ELR (cell line): ENCODE measurements at places on chromosomes 1 and 21.

GRCh38 chr1:206706298-206706791 lies 21.6 kb downstream of the MAPKAPK2 start:
- DNase-seq = no peak

DNA sequence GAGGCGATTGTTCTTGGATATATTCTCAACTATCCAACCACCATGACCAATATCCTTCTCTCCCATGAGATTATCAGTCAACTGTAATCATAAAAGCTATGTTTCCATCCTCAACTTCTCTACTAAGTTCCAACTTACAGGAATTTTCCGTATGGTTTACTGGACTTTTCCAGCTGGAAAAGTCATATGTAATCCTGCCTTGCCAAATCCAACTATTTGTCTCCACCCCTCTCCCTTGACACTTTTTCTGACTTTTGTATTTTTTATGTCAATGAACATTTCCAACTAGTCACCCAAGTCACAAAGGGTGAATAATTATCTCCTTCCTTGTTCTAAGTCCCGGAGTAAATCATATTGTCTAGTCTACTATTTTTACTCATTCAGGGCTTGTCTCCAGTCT lies 293.1 kb downstream of the USP25 start:
- no peak for DNase-seq

- DNase-seq = peak; percentile 57
Observed at GRCh38 chr21:21019681-21020080, 21.5 kb downstream of the NCAM2 start.

DNA sequence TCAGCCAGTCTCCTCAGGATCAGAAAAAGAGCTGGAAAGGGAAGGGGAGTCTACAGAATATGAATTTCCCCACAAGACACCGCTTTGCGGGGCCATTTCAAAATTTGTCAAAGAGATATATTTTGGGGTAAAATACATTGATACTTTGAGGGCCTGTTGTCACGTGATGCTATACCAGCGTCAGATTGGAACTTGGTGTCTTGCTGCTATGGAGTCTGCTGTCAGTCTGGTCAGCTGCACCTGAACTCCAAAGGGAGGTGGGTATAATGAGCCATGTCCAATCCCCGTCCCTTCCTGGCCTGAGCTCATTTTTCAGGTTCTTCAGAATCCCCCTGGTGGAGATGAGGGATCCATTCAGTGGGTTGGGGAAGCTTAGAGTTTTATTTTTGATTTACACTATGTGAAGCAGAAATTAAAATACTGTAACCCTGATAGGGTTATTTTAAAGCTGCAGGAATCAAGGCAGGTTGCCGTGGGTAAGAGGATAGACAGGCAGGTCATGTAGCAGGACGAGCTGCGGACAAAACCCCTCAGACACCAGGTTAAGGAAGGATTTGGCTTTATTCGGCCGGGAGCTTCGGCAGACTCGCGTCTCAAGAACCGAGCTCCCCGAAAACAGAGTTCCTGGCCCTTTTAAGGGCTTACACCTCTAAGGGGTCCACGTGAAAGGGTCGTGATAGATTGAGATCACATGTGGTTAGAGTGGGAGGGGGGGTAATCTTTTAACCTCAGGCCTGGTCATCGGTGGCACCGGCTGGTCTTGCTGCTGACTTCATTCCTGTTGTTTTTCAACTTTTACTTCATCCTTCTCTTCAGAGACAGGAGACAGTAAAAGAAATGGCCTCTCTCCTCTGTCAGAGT lies 2.2 kb upstream of the POFUT2 start:
- DNase-seq = peak; percentile 58

- DNase-seq = no peak
Observed at GRCh38 chr1:202798260-202798659, 10.0 kb downstream of the KDM5B start.

DNA sequence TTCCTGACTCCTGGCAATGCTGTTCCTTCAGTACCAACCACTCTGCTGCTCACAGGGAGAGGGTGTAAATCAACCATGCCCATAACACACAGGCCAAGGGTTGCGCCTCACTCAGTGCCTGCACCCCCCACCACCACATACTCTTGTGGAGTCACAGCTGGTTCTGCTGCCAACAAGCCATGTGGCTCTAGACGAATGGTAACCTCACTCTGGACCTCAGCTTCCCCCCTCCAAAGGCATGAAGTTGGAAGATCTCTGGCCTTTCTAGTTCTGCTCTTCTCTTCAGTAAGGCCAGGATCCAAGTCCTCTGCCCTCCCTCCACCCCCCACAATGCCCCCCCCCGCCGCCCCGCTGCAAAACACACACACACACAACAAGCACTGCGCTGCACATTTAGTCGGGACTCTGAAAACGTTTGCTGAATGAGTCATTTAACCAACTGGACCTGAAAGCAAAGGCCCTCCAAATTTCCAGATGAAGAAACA lies 1.7 kb upstream of the GLIS1 start:
- peak; percentile 71 for DNase-seq

- DNase-seq = no peak
Observed at GRCh38 chr1:55937840-55938375, 641.5 kb downstream of the PLPP3 start.

DNA sequence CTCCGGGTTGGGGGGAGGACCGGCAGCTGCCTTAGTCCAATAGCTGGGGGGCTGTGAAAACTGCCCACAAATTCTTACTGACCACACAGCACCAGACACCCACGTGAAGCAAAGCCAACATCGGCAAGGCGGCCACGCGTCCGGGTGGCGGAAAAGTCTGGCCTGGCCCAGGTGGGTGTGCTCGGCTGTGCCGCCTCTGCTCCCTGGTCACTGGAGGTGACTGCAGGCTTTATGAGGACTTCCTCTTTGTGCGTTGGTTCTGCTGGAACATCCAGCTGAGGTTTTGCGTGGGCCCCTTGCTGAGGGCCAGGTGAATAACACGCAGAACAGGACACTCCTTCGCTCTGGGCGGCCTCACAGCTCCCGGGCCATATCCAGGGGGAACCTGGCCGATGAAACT lies 35.4 kb downstream of the FAAP20 start:
- DNase-seq = no peak

DNA sequence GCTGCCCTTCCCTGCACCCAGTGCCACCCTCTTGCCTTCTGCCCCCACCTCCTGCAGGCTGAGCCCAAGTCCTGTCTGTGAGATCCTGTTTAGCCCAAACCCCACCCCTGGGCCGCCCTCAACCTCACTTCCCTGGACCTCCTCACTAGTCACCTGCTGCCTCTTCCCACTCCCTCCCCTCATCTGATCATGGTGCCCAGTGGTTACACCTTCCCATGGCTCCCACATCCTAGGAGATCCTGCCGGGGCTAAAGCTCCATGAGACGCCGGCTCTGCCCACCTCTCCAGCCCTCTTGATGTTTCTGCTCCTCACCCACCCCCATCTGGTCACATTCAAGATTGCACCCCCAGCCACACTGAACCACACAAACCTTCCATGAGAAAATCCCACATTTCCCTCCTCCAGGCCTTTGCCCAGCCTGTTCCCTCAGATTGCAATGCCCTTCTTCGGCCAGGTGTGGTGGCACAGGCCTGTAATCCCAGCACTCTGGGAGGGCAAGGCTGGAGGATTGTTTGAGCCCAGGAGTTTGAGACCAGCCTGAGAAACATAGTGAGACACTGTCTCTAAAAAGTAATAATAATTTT lies 17.0 kb downstream of the TTC39A start:
- DNase-seq = peak; percentile 34

DNA sequence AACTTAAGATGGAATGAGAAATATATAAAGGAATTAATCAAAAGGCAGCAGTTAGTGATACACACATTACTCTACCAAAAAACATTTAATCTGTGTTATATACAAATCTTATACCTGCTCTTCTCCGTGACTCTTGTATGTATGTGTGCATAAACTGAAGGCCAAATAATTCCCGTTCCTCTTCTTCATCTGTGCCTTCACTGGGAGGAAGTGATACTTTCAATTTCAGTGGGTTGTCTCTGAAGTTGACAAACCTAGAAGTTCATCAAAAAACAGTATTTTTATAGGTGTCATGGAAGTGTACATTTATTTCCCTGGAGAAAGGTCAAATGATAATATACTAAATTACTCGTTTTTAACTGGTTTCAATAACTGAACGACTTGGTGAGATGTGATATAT lies 19.3 kb downstream of the TRMT13 start:
- DNase-seq = no peak

DNA sequence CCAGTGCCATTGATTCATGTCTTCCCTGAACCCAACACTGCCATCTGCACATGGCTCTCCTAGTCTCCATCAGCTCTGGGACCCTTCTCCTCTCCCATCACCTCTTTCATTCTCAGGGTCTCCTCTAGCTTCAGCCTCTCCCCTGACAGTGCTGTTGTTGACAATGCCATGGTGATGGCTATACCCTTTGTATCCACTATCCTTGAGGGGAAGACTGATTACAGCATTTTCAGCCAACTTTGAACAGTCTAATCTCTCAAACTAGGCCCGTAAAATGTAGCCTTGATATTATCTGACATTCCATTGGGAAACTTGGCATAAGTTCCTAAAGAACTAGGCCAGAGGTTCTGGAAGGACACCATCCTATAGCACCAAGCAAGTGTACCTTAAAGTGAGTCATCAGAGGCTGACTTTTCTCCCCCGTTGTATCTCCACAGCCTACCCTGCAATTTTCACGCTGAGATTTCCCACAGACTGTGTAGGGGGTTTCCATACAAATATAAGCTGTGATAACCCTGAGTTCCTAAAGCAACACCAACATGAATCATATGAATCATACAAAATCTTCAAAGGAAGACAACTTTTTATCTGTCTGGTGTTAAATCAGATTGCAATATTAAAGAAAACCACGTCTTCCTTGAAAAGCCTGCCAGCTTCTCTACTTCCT lies 5.8 kb downstream of the HAO2 start:
- DNase-seq = no peak

- peak; percentile 22 for DNase-seq
Observed at GRCh38 chr1:24329797-24330543, 10.8 kb downstream of the GRHL3 start.

- no peak for DNase-seq
Observed at GRCh38 chr21:46012154-46012553, 30.6 kb downstream of the COL6A1 start.

- peak; percentile 59 for DNase-seq
Observed at GRCh38 chr1:94180650-94181049, 56.7 kb downstream of the ARHGAP29 start.

GRCh38 chr1:29785137-29785527 lies 548.8 kb downstream of the PTPRU start:
- no peak for DNase-seq

GRCh38 chr21:21162786-21163185 lies 164.6 kb downstream of the NCAM2 start:
- no peak for DNase-seq

DNA sequence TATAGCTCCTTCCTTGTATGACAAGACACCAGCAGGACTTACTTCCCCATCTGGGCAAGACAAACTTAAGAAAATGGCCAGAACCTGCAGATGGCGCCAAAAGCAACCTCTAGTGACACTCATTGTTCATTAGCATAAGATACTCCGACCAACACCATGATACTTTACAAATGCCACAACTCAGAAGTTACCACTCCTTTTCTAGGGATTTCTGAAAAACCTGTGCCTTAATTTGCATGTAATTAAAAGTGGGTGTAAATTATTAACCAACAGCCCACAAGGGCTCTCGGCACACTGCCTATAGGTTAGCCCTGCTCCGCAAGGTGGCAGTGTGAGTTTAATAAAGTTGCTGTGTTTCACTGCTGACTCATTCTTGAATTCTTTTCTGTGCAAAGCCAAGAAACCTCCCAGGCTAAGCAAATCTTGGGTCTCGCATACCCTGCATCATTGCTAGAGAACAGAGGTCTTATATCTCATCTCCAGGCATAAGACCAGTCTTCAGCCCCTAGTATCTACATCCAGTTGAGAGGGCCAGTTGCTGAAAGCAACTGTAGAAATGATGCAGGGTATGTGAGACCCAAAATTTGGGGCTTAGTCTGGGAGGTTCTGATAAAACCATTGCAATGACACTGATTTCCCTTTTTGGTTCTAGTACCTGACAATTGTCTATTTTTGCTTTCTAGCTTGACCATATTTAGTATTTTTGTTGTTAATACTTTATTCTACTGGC lies 86.4 kb downstream of the FAF1 start:
- peak; percentile 65 for DNase-seq

DNA sequence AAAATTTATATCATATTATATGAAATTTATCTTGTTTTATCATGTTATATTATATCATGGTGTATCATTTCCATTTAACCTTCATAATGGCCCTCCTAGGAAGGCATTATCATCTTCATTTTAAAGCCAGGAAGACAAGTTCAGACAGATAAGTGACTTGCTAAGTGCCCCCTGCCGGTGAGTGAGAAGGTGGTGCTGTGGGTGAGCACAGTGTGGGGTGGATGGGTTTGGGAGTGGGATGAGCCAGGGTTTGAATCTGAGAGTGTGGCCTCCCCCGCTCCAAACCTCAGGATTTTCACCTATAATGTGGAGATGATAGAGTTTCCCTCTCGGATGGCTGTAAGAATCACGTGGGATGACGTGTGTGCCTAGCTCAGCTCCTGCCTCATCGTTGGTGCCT lies 108.7 kb upstream of the IGSF21 start:
- DNase-seq = peak; percentile 11

DNA sequence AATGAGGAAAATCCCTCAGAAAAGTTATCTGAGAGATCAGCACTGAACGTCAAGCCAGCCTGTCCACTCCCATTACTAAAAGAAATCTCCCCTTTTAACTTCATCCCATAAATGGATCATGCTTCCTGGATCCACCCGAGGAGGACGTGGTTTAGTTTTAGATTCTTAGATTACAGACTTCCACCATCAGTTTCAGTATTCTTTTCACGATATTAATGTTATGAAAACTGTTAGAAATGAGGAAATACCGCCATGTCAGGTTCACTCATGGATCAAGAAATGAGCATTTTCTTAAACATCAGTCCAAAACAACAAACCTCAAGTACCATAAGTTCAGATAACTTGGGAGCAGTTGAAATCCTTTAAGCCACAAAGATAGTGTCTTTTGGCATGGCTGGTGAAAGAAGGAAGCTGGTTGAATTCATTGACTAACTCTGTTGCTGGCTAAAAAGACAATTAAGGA lies 49.8 kb downstream of the NFIA start:
- DNase-seq = no peak

DNA sequence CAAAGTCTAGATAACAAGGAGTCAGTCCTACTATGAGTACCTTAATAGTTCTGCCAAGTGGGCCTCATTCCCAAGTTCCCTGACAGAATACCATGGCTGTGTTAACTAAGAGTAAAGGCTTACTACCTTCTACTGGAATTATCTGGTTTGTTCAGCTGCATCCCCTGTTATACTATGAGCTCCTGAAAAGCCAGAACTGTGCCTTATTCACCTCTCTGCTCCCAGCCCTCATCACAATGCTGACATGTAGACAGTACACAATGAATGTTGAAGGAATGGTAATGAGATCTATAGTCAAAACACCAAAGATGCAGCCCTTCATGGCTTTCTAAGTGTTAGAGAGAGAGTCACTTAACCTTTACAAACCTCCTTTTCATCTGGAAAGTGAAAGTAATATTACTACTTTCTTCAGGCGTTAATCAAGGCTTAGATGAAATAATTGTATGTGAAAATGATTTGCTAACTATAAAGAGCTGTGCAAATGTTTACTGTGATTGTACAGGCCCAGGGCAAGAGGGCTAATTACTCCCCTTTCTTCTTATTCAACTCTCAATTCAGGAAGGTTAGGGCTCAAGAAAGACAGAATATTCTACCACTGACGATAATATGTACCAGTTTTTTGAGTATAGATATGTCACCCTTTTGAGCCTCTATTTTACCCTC lies 70.3 kb upstream of the MROH9 start:
- DNase-seq = no peak
